ENCODE measurements at places on chromosomes 3 and 15. TPM values are rescaled to one million over a fixed set of nuclear protein-coding genes. Genes with fewer than 3 reads are reported as not detected.
A peak's percentile ranks its signal among the peaks of the same experiment; 100 is the strongest.

- no peak for DNase-seq
Observed at GRCh38 chr15:58934114-58934447, 602 bp upstream of the SLTM start.

DNA sequence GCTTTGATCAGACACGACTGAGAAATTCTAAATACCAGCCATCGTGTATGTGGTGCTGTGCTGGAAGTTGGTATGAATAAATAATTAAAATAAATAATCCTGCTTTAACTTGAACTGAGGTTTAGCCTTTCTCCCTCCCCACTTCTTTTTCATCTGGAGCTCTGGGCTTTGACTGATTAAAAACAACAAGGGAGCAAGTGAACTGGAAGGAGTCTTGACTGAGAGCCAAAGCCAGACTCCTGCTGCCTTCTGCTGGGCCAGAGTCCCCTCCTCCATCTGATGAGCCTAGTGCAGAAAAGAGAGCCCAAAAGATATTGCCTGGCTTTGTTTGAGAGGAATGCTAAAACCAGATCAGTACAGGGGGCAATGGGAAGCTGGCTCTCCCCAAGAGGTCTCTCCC is 96.0 kb downstream of the CCNL1 start:
- DNase-seq: no peak

DNA sequence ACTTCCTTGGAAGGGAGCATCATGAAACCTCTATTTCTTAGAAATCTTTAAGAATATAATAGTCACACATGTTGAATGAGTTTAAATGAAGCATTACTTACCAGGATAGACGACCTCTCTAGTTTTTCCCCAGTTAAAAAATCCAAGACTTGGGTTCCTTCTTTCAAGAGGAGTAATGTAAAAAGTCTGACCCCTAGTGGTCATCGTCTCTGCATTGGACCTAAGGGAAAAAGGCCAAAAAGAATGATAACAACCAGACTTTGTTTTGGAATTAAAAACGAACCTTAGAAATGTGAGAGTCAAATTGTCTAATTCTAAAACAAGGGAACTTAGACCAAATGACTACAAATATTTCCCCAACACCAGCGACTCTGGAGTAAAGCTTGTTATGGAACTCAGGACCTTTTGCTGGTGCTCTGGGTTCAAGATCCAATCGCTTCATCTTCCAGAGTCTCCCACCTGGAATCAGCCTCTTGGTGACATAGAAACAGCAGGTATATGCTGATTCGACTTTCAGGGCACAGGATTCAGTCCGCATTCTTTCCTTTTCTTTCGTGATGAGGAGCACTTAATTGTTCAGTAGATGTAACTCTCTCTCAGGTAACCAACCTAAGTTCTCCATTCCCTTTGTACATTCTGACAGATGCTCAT is 214.8 kb upstream of the TPRG1 start:
- peak; percentile 54 for DNase-seq

OCA2 gene
- not detected for total RNA-seq

FSTL1 gene
- 812 TPM for total RNA-seq

LACTB gene
- 20.4 TPM for total RNA-seq

C3orf85 gene
- total RNA-seq: not detected

Data from A172 (cell line).